ENCODE measurements at places on chromosomes 11 and 22.

GRCh38 chr11:78344676-78345075 lies 72.9 kb downstream of the GAB2 start:
- no peak for DNase-seq

DNA sequence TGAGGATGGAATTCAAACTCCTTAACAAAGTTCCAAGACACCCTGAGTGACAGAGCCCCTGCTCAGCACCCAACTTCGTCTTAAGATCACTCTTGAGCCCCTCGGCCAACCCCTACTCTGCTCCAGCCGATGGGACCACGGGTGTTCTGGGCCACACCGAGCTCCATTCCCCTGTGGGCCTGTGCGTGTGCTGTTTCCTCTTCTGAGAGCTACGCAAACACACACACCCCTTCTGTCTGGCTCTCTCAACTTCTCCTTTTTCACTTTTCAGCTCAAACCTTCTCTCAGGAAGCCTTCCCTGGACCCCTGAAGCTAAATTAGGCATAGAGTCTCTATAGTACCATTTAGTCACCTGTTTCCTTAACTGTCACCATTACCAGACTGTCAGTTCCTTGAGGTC lies 37.5 kb upstream of the NNMT start:
- no peak for DNase-seq

DNA sequence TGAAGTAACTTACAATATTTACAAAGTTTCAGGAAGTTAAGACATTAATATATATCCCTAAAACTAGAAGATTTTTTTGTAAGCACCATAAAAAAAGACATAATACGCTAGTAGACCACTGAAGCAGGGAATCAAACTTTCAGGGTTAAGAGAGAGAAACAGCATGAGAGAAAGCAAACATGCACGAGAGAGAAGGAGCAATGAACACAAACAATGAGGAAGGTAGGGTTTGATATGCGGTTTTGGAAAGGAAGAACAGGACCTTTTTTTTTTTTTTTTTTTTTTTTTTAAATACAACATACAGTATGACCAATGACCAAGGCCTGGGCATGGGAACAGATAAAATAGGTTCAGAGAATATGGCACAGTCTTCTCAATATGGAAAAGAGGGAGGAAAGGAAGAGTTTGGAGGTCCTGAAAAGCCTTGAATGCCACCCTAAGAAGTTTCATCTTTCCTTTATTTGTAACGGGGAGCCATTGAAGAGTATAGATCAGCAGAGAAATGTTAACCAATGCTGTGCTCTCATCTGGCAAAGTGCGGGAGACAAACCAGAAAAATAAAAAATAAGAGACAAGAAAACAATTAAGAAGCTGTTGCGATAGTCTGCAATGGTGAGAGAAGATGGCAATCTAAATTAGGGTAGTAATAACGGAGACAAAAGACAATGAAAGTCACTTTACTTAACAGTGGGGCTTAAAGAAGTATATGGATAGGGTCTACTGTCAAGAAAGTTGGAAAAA lies 101.0 kb downstream of the USP35 start:
- no peak for DNase-seq

- DNase-seq: no peak
These were observed 399.3 kb downstream of the OPCML start for GRCh38 chr11:133133050-133133449.

GRCh38 chr22:40001106-40001505 lies 6.4 kb downstream of the FAM83F start:
- DNase-seq: no peak
